ENCODE measurements at places on chromosomes 6 and 20.

GRCh38 chr20:19397666-19398065 is 185.2 kb downstream of the SLC24A3 start:
- no peak for DNase-seq

GRCh38 chr20:61186771-61187472 is 65.1 kb upstream of the CDH4 start:
- DNase-seq = no peak

GRCh38 chr6:69386426-69386825 is 410.4 kb downstream of the LMBRD1 start:
- no peak for DNase-seq

GRCh38 chr6:90467546-90467945 is 119.3 kb downstream of the MAP3K7 start:
- no peak for DNase-seq

GRCh38 chr6:15739353-15739752 is 76.5 kb upstream of the DTNBP1 start:
- DNase-seq = no peak

DNA sequence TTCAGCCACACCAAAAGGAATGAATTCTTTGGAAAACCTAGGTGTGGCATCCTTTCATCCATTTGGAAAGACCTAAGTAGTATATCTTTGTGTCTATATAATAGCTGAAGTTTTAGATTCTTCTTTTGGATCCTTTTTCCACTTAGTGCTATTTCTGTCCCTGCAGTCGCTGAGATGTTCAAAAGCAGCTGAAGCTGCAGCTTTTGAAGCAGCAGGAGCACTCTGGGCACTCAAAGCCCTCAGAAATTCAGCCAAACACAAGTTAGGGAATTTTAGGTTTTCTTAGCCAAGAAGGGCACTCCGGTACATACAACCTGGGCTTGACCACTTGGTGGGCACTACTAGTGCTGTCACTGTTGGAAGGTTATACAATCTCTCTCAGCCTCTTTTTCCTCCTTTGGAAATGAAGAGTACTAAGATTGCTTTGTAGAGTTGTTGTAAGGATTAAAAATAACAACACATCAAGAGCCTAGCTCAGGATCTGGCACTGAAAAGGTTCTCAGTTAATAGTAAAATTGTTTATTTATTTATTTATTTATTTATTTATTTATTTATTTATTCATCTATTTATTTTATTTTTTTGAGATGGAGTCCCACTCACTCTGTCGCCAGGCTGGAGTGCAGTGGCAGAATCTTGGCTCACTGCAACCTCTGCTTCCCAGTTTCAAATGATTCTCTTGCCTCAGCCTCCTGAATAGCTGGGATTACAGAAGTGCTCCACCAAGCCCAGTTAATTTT is 71.9 kb upstream of the SLC22A16 start:
- no peak for DNase-seq

- no peak for DNase-seq
Observed at GRCh38 chr6:131292145-131292938, 157.1 kb downstream of the AKAP7 start.

GRCh38 chr20:8720089-8720488 is 348.8 kb upstream of the PLCB4 start:
- DNase-seq = no peak

DNA sequence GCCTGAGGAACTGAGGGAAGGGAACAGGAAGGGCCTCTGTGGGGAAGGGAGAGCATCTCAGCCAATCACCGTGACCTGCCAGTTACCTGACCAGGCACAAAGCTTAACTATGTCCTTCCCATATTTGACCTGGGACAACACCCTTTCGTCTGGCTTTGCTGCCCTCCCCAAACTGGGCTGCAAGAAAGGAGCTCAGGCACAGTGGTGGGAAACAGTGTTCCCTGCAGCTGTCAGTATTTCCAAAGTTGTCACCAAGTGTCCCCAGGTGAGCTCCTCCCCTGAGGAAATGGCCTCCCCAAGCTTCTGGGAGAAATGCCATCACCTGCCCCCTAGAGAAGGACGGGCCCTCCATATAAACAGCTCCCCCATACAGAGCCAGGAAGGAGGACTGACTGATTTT is 17.9 kb downstream of the NCR2 start:
- no peak for DNase-seq

GRCh38 chr6:90611543-90612312 is 24.9 kb upstream of the MAP3K7 start:
- no peak for DNase-seq

- no peak for DNase-seq
Observed at GRCh38 chr6:89999945-90000825, 105.9 kb downstream of the GJA10 start.

DNA sequence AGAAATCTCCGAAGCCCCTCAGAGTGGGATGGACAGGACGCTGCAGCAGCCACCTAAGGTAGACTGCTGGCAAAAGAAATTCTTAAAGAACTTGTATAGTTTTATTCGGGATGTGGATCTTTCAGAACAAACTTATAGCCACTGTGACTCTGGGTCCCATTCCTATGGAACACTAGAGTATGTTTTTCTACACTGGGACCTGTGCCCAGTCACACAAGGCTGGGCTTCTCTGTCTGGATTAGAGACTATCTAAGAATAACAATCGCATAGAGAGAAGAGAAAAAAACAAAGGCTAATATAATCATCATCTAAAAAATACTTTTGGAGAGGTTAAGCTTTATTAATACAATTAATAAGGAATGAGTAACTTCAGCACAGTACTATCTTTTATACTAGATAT is 28.9 kb downstream of the RMND1 start:
- no peak for DNase-seq

- DNase-seq = no peak
Observed at GRCh38 chr20:62157387-62158087, 14.0 kb downstream of the SS18L1 start.

DNA sequence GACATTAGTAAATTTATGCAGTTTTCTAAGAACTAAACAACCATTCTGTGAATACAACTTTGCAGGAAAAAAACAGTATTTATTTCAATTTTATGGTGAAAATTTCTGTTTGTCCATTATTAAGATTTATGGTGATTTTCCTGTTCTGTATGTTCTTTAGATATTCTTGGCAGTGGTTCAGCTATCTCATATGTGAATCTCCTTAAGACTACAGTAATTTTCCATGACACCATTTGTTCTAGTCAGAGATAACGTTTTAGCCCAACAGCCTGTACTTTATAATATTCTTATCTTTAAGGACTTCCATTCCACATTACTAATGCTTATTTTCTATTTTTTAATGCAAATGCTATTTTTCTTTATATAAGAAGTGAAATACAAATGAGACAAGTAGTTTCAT is 504.0 kb downstream of the RFPL4B start:
- no peak for DNase-seq

- DNase-seq = peak; percentile 58
Observed at GRCh38 chr20:38985603-38986170, 23.5 kb downstream of the DHX35 start.

DNA sequence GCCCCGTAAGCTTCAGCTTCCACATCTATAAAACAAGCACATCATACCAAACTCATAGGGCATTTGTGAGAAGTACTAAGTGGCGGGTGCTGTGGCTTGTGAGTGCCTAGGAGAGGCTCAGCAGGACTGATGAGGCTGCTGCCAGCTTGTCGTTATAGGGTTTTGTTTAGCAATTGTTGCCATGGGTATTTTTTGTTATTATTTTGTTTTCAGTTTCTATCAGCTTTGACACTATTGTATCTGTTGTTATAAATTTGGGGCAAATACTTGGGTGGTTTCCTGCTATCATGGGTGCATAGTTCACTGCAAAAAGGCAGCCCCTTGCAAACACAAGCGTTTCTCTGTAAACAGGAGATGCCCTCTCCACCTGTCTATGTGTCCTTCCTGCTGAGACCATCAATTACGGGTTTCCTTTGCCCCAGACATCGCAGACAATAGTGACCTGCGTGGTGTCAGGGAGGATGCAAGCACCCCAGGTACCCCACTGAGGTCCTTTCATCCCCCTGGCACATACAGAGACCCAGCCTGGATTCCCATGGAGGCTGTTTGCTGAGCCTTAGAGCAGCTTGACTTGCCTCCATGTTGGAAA is 3.1 kb upstream of the CCDC167 start:
- DNase-seq = no peak

DNA sequence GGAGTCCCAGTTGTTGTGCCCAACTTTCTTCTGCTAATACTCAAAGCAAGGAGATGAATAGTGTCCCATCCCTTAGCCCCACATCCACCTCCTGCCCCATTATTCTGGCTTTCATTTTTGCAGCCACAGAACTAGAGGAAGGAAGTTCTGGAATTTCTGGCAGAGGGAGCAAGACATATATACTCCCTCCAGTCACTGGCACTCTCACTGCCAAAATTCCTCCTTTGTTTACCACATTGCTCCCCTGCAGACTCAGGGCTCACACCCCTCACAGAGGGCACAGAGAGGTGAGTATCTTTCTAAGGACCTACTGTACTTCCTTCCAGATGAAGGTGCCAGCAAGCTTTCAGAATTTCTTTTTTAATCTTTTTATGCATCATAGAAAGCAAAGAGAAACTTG is 168.0 kb upstream of the ID4 start:
- no peak for DNase-seq

- DNase-seq = no peak
Observed at GRCh38 chr20:43603124-43603523, 12.4 kb downstream of the IFT52 start.

DNA sequence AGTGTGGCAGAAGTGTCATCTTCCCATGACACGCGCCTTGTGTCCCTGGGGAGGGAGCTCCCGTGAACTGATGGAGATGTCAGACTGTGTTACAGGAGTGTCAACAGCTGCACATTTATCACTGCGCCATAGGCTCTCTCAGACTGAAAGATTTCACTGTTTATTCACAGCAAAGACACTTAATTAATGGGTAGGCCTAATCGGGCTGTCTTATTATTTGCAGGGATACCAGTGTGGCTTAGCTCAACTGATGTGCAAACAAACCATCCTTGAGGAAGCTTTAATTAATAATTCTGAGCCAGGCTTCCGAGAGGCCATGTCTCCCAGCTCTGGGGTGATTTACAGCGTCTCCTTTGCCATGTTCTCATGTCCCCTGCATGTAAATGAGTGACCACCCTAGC is 771.0 kb downstream of the QKI start:
- peak; percentile 76 for DNase-seq

DNA sequence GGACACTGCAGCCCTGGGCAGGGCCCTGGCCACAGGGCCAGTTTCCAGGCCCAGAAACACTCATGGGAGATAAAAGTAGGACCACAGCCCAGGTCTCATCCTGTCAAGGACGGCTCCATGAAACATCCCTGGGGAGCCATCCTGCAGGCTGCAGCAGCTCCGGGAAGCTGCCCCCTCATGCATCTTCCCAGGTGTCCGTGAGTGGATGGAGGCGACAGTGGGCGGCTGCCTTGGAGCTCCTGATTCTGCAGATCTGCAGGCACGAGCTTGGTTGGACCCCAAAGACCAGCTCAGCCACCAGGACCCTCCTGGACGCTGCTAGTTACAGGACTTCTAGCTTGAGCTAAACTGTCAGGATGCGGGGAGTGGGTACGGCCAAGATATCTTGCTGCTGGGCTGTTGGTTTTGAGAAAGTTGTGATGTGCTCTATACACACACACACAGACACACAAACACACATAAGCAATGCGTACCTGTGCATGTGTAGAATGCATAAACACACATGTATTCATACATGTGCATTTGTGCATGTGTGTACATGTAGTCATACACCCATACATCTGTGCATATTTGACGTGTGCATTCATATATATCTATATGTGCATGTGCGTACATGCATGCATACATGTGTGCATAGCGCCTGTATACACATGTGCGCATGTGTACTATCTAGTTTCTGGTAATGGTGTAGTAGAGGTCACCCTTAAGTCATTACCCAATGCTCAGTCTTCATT is 297.8 kb downstream of the TAF4 start:
- DNase-seq = no peak

- no peak for DNase-seq
Observed at GRCh38 chr20:23152308-23152892, 66.3 kb upstream of the CD93 start.

GRCh38 chr6:79404677-79405076 is 132.6 kb downstream of the LCA5 start:
- no peak for DNase-seq

- DNase-seq = peak; percentile 11
Observed at GRCh38 chr6:87789198-87789899, 87.3 kb upstream of the AKIRIN2 start.

DNA sequence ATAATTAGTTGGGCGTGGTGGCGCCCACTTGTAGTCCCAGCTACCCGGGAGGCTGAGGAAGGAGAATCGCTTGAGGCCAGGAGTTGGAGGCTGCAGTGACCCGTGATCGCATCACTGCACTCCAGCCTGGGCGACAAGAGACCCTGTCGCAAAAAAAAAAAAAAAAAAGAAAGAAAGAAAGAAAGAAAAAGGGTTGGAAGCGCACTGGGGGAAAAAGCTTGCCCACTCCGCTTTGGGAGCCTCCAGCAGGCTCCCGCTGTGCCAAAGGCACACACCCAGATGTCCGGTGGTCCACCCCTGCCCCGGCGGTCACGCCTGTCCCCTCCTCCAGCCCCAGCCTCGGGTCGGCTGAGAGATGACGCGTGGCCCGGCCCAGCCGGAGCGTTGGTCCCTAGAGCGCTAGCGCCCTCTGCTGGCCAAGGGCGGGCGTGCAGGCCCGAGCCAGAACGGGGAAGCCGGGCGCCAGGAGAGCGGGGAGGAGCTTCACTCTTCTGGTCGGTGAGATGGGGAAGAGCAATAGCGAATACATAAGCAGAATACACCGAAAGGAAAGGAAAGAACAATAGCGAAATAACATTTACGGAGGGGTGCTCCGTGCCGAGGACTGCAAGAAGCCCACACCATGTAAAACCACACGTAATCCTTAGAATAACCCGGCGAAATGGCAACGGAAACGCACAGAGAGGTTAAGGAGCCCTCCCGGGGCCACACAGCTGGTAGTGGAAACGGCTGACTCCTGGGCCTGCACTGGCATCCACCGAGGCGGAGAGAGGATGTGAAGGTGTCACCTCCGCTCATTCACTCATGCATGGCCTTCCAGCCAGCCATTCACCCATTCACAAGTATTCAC is 41.7 kb downstream of the UBE2V1 start:
- DNase-seq = peak; percentile 85

GRCh38 chr6:52643158-52643557 is 27.8 kb upstream of the TMEM14A start:
- no peak for DNase-seq

GRCh38 chr20:34041226-34041625 is 47.5 kb downstream of the RALY start:
- DNase-seq = no peak

- DNase-seq = peak; percentile 73
Observed at GRCh38 chr20:64006902-64007301, 26.0 kb downstream of the PRPF6 start.

GRCh38 chr6:70163795-70164194 is 139.1 kb downstream of the COL9A1 start:
- no peak for DNase-seq

DNA sequence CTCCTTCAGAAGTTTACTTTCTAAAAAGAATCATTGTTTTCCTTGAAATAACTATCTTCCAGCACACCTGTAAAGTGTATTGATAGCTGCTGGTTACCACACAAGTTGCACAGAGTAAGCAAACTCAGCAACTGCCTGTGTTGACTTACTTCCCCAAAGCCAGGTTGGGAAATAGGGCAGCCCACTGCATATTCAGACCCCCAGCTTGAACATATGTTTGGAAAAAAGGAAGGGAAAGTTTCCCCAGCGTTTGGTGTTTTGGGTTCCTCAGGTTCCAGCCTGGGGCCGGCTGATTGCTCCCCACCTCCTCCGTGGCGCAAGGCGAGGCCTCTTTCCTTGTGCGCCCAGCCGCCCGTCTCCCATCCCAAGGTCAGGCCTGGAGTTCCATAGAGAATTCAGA is 70.1 kb upstream of the QKI start:
- no peak for DNase-seq
